ENCODE measurements at places on chromosomes 16 and 17. TPM values are rescaled to one million over a fixed set of nuclear protein-coding genes. Genes with fewer than 3 reads are reported as not detected.

The NECAB2 gene
- total RNA-seq, result not detected

The BCAR1 gene
- 81.0 TPM for total RNA-seq

The TAT gene
- total RNA-seq, result not detected

The CCDC200 gene
- total RNA-seq, result not detected

The USP32 gene
- 34.4 TPM for total RNA-seq

GRCh38 chr17:48126532-48126850 lies 18.9 kb downstream of the SNX11 start:
- DNase-seq, result no peak

DNA sequence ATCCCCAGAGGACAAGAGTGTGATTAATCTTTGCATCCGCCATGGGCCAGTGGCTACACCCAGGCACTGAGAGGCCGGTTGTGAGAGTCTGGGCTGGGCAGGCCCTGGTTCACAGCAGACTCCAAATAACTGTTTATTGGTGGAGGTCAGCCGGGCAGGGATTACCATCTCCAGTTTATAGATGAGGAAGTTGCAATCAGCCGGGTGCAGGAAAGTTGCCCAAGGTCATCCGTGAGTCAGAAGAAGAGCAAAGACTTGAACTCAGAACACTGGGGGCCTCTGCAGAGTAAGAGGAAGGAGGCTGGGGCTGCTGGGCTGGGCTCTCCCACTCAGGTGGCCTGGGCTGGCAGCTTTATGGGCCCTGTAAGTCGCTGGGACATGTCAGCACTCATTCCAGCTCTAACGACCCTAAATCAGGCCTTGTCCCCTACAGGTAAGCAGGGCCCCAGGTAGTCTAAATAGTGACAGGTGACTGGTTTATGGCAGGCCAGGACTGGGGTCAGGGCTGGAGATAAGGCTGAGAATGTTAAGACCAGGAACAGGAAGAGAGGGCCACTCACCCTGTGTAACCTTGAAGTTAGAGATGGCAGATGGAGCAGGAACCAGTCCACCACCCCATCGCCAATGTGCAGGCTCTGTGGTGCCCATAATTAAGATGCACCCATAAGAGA lies 2.1 kb upstream of the CA4 start:
- DNase-seq, result no peak

DNA sequence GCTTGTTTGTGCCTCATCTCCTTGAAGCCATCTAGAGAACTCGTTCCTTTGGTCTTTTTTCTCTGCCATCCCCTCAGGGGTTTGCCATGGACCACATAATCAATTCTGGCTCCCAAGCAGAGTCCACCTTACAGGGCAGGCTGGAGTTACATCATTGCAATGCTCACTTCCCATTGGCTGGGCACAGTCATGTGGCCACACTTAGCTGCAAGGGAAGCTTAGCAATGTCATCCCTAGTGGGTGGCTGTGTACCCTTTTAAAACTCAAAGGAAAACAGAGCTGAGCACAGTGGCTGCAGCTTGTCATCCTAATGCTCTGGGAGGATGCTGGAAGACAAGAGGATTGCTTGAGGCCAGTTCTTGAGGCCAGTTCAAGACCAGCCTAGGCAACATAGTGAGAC lies 41.9 kb upstream of the POLR3E start:
- DNase-seq, result no peak

- DNase-seq, result no peak
Observed at GRCh38 chr16:546909-547770, 13.1 kb upstream of the PRR35 start.

- no peak for DNase-seq
Observed at GRCh38 chr17:55174133-55174532, 90.6 kb upstream of the HLF start.

- DNase-seq, result no peak
Observed at GRCh38 chr16:67263201-67263600, 14.4 kb downstream of the SLC9A5 start.

DNA sequence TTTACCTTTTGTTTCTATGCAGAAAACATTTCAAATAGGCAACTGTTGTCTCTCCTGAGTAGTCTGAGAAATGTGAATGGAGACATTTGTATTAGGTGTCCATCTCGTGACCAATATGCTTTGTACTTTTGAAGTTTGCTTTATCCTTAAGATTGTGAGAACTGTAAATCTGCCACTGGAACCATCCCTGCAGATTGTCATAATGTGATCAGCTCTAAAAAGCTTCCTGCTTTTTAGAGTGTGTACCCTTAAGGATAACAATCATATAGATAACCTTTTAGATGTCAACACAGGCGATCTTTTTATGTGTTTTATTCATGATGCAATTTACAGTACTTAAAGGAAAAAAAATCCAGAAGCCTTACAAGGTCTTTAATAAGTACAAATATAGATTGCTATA lies 63.5 kb downstream of the PRKCA start:
- no peak for DNase-seq

DNA sequence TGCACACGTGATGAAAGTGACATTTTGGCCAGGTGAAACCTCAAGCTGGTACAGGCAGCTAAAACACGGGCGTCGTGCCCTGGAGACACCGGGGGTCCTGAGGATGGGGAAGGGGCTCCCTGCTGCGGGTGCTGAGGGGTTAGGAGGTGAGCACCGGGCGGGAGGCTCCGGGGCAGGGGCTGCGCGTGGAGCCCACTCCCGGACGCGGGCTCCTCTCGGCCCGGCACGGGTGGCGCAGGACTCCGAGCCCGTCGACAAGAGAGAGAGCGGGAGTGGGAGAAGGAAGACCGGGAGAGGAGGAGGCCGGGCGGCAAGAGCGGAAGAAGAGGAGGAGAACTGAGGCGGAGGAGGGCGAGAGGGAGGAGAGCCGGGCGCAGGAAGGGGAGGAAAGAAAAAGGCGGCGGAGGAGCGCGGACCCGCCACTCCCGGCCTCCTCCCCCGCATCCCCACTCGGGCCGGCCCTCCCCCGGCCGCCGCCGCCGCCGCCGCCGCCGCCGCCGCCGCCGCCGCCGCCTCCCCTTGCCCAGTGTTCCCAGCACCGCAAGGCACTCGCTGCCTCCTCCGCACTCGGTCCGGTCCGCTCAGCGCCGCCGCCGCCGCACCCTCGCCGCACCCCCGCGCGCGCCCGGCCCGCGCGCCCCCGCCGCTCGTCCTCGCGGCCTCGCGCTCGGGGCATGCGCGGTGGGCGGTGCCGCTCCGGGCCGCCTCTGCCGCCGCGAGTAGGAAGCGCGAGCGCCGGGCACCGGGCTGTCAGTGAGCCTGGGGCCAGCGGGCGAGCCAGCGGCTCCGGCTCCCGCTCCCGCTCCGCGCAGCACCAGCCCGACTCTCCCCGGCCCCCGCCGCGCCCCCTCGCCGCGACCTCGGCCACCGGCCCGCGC lies at the start of gene PRKCA:
TSS of gene PRKCA (plus strand) at position 750 of the 878 bp plus-strand sequence.
- peak; percentile 55 for DNase-seq

DNA sequence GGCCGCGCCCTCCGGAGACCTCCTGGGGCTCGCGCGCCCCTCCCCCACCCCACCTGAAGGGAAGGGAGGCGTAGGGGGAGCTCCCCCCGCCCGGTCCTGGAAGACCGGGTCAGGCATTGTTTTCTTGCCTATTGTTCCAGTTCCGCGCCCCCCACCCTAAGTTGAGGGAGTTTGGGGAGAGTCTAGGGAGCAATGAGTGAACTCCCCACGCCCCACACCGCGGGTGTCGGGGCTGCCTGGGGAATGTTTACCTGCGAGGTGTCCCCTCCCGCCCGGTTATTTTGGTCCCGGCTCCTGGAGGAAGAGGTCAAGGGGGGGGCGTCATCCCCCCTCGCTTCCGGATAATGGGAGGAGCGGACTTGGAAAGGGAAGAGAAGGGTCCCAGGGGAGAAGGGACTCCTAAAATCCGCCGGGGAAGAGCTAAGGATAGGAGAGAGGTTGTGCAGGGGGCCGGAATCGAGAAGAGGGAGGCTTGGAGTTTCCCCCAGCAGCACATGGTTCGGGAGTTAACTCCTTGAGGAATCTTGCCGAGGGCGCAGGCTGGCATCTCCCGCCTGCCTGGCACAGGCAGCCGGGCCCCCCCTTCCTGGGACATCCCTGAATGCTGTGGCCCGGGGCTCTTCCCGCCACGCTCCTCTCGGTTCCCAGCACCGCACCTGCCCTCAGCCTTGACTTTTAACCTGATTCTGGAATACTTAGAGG lies 881 bp downstream of the MLLT6 start:
- peak; percentile 40 for DNase-seq

DNA sequence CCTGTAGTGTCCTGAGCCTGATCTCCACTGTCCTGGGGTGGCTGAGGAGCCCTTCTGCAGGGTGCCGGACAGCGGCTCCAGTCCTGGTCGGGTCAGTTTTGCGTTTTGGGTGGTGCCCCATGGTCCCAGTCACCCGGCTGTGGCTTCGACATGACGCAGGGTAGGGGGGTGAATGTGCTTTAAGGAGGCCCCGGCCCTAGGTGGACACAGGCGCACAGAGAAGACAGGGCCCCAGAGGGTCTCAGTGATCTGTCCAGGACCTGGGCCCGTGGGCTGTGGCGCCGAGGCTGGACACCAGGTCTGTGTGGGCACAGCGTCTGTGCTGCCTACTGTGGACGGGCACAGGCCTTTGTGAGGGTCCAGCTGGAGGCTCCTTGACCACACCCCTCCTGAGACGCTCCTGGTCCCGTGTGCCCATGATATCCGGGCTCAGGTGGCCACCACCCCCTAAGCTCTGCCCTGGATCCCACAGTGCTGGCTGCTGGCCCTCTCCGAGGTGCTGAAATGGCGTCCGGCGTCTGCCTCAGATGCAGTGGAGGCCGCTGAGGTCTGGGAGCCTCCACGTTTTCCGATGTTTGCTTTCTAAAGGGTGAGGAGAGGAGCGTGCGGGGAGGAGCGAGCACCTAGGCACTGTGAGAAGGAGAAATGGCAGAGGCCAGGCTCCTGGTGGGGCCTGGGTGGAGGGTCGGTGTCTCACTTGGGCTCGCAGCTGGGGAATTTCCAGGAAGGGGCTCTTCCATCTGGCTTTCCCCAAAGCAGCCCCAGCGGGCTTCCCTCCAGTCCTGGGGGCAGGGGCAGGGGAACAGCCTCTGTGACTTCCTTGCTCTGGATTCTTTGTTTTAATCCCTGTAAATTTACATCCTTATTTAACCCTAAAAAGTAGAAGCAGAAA lies 56.1 kb upstream of the ACSF3 start:
- DNase-seq, result no peak

DNA sequence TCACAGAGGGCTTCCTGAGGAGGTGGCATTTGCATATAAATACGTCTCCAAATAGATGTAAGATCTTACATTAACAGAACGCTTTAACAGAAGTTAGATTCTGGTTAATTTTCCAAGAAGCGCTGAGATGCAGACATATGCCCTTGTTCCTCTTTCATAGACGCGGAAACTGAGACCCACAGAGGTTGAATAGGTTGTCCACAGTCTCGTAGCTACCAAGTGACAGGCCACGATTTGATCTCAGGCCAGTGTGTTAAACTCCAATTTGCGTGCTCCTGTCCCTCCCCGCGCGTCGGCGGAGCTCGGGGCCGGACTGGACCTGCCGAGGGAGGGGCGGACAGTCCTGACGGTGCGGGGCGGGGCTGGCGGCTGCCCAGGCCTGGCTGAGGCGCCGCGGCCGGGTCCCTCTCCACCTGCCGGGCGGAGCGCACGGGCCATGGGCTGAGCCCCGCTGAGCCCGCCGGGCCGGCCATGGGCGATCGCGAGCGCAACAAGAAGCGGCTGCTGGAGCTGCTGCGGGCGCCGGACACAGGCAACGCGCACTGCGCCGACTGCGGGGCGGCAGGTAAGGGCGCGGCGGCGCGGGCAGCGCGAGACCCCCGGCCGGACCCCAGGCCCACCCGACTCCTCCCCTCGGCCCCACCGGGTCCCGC lies at the start of gene ADAP2:
TSS of gene ADAP2 (plus strand) at position 402 of the 653 bp plus-strand sequence. CDS start at position 472, 70 bp downstream.
- DNase-seq, result no peak

DNA sequence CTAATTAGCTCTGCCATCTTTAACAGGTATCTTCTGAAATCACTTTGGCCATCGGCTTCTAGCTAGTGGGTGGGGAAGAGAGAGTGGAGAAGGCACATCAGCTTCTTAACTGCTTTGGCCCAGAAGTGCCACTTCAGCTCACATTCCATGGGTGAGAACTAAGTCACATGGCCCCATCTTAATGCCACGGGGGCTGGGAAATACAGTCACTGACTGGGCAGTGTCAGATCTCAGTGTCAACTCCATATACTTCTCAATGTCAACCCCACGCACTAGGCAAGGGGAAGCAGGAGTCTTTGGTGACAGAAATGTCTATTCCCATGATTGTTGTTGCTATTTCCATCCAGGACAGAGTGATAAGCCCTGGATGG lies 29.4 kb downstream of the CCR7 start:
- no peak for DNase-seq
